ENCODE measurements at places on chromosomes 6 and 20.

DNA sequence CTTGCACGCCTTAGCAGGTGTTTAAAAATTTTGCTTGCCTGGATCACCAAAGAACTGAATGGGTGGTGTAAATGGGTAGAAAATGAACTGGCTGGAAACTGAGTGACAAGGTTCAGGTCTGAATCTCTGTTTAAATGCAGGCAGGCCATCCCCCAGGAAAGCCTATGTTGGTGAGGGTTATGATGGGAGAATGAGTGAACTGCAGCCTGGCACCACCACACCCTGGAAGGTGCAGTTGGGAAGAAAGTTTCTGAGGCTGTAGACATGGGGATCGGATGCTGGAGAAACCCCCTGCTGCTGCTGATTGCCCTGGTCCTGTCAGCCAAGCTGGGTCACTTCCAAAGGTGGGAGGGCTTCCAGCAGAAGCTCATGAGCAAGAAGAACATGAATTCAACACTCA lies 519 bp downstream of the CSTL1 start:
- no peak for DNase-seq

- no peak for DNase-seq
These were observed 122.3 kb downstream of the WDR27 start for GRCh38 chr6:169579407-169580111.

GRCh38 chr6:160523223-160523622 lies 140.9 kb downstream of the LPA start:
- DNase-seq = no peak

GRCh38 chr6:9412951-9413559 lies 977.7 kb upstream of the SLC35B3 start:
- DNase-seq = no peak

GRCh38 chr6:151757506-151757955 lies 50.0 kb upstream of the ESR1 start:
- DNase-seq = no peak

- no peak for DNase-seq
These were observed 4.1 kb downstream of the ZC3H12D start for GRCh38 chr6:149480502-149481280.

DNA sequence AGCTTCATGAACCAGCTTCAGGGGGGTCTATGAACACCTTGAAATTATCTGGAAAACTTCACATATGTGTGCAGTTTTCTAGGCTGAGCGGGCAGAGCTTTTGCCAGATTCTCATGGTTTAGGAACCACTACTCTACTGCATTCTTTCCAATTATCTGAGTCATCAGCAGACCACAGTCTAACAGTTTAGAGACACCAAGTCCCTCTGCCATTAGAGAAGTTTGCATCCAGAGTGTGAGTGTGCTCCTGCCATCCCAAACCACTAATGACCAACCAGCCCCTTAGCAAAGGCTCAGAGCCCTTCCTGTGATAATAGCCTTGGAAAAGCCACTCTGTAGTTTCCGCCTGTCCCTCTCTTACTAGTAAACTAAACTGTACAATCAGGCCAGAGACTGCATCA lies 96.8 kb downstream of the PHACTR1 start:
- no peak for DNase-seq

DNA sequence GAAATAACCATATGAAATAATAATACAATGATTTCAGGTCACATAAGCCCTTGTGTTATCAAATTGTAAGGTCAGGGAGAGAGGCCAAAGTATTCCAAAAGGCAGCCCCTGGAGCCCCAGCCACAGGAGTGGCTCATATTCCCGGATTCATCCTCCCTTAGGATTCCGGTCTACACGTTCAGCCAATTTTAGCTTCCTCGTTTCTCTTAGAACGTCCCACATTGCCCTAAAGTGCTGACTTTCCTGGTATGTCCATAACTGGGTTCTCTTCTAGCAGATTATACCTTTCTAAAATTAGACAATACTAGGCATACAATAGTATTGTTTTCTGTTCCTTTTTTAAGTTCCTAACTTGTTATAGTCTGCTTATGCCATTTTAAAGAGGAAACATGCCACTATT lies 192.7 kb upstream of the NOX3 start:
- DNase-seq = no peak

GRCh38 chr6:87922196-87922946 lies 125.3 kb upstream of the SPACA1 start:
- DNase-seq = no peak

DNA sequence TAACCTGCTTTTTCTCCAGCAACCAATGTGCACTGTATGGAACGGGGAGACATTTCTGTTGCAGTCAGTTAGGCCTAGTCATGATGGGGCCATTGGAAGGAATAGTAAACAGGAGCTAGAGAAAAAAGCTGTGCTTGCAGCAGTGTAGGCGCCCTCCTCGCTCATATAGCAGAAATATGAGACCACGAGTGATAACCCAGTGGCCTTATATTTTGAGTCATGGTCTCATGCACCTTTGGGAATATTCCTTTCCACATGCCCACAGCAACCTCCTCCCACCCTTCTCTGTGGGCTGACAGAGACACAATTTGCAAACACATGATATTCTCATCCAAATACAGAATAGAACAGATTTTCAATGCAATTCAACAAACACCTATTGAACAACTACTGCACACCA lies 248.9 kb upstream of the CITED2 start:
- no peak for DNase-seq

DNA sequence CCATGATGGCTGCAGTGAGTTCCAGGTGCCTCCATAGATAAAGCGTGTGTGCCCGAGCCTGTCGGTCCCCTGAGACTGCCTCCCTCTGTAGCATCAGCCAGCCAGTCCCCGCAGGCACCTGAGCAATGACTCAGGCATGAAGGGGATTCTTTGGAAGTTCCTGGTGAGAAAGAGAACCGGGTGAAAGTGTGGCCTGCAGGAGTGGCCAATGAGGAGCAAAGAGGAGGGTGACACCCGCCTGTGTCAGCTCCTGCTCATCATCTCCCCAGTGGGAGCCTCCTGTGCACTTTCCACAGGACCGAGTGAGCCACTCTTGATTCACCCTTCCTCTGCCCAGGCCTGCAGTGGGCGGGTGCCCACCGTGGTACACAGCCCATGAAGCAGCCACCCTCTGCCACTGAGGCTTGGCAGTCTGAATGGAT lies 71.2 kb upstream of the PTPN1 start:
- no peak for DNase-seq

DNA sequence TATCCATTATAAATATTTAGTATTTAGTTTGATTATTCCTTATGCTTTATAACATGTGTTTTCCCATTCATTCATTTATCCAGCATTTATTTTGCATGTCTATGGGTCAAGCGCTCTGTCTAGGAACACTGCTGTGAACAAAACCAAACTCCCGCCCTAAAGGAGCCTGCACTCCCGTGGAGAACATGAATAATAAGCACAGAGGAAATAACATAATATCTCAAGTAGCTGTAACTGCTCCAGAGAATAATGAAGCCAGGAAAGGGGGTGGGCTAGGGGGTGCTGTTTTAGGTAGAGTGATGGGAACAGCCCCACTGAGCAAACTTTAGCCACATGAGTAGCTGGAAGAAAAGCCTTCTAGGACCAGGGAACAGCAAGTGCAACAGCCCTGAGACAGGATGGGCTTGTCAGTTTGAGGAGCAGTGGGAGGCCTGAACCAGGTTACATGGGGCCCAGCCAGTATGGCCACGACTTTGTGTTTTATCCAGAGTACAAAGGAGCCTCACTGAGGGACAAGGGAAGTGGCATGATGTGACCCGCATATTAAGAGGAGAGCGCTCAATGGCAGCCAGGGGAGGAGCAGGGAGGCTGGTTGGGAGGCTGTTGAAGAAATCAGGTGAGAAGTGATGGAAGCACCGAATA lies 24.4 kb upstream of the PRND start:
- no peak for DNase-seq

DNA sequence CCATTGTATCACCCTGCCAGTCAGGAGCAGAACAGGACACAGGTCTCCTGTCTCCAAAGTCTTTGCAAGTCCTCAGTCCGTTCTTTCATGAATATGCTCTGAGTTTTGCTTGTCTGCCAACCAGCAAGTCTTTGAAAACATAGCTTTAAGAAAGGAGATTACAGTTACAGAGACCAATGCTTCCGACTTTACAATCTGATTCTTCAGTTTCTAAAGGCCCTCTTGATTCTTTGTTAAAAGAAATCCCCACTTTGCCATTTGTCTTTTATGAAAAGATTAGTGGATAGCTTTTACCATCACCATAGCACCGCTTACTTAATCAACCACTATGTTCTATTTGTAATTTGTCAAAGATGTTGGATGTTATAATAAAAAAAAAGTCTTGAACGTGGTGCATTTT lies 562.8 kb upstream of the BTBD3 start:
- DNase-seq = no peak

GRCh38 chr6:157518397-157519250 lies 137.6 kb downstream of the ZDHHC14 start:
- no peak for DNase-seq

- DNase-seq = no peak
These were observed 125.8 kb downstream of the EPM2A start for GRCh38 chr6:145609521-145609920.

DNA sequence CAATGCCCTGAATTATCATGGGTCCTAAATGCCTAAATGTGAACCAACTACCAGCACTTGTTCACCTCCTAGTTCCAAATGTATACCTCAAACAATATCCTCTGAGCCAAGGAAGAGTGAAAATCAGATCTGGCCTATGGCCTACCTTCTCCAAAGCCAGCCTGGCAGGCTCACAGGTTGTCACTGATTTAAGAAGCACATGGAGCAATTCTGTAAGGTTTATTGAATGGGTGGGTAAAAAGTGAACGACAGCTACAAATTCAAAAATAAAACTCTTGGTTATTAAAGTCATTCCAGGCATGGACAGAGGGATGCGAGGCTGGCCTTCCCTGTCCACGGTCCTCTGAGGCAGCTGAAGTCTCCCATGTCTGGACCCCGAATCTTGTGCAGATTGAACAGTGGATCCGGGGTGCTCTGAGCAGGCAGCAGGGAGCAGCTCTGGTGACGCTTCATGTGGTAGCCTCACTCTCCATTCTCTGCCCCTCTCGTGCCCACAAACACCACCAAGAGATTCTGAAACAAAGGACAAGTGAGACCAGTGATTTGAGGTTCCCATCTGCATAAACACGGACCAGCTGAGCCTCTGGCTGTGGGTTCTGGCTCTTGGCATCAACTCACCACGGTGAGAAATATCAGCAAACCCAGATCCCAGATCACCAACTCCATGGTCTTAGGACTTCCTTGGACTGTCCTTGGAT lies 14.6 kb downstream of the SNHG17 start:
- DNase-seq = no peak

DNA sequence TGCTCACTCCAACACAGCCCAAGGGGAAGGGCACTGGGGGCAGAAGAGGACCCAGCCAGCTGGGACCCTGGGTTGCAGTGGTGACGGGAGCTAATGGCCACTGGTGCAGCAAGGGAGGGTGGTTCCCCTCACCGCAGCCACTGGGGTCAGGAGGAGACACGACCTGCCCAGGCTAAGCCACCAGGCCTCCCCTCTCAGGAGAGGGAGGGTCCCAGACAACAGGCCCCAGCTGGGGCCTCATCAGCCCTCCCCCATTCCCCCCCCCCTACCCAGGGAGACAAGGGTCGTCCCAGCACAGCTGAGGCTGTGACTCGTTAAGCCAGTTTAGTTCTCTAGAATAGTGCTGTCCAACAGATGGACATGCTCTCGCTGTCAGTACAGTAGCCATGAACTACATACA lies 17.3 kb upstream of the MATN4 start:
- no peak for DNase-seq

GRCh38 chr6:41546866-41547798 lies 951 bp downstream of the FOXP4 start:
- no peak for DNase-seq

Measured in activated CD8-positive, alpha-beta memory T cell treated with anti-CD3 and anti-CD28 coated beads for 1 hour (primary cell).